ENCODE measurements at places on chromosomes 6 and 20.

DNA sequence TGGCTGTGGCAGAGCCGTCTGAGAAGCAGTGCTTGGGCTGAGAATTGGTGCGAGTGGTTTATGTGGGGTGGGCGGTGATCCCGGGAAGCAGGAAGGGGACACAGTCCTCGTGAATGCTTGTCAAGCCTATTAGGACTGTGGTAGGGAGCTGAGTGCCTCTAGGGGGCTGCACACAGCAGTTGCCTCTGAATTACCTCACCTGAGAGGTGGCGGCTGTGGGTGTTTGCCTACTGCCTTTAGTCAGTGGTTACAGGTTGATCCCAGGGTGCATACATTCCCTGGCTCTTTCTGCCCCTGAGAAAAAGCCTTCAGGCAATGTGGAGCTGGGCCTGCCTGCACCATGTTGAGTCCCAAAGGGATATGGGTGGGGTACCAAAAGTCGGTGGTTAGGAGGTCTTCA is 5.2 kb downstream of the AP5S1 start:
- no peak for DNase-seq

DNA sequence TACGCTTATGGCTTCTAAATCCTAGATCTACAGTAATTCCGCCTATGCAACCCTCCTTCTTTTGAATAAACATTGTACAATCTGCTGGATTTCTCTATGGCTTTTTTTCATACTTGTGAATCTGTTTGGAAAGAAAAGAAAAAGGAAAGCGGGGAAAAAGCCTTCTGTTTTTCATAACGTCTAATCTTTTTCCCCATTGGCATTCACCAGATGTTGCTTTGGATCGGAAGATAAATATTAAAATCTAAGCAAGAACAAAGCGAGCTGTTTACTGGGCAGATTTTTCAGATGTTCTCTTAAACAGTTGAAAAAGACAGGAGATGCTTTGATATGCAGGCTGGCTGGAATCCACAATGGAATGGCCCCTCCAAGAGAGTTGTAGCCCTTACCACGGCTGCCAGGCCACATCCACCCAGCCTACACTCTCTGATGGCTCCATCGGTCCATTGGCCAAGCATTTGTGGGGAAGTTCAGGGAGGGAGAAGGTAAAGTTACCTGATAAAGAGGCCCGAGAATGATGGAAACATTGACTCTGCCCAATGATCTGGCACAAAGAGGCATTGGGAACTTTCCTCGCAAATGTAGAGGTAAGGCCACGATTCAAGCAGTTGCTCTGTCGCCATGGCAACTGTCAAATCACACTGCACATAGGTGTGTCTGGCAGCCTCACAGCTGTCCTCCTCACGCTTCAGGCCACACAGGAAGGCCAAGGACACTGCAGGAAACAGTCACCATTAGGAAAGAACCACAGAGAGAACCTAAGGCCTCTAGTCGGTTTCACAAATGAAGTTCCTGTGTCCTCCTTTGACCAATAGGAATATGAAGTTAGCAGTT is 70.3 kb downstream of the PKHD1 start:
- DNase-seq, result no peak

GRCh38 chr6:13445744-13446115 is 41.7 kb downstream of the GFOD1 start:
- DNase-seq, result no peak

DNA sequence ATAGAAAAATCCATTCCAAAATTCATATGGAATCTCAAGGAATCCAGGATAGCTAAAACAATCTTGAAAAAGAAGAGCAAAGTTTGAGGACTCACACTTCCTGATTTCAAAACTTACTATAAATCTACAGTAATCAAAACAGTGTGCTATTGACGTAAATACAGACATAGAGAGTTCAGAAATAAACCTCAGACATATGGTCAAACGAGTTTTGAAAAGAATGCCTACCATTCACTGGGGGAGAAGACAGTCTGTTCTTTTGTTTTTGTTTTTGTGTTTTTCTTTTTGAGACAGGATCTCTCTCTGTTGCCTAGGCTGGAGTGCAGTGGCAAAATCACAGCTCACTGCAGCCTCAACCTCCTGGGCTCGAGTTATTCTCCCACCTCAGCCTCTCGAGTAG is 25.3 kb upstream of the PROKR2 start:
- no peak for DNase-seq

- DNase-seq, result no peak
These were observed 184.4 kb downstream of the GJA10 start for GRCh38 chr6:90078513-90079289.

GRCh38 chr6:3813150-3813780 is 35.9 kb upstream of the FAM50B start:
- DNase-seq, result no peak

DNA sequence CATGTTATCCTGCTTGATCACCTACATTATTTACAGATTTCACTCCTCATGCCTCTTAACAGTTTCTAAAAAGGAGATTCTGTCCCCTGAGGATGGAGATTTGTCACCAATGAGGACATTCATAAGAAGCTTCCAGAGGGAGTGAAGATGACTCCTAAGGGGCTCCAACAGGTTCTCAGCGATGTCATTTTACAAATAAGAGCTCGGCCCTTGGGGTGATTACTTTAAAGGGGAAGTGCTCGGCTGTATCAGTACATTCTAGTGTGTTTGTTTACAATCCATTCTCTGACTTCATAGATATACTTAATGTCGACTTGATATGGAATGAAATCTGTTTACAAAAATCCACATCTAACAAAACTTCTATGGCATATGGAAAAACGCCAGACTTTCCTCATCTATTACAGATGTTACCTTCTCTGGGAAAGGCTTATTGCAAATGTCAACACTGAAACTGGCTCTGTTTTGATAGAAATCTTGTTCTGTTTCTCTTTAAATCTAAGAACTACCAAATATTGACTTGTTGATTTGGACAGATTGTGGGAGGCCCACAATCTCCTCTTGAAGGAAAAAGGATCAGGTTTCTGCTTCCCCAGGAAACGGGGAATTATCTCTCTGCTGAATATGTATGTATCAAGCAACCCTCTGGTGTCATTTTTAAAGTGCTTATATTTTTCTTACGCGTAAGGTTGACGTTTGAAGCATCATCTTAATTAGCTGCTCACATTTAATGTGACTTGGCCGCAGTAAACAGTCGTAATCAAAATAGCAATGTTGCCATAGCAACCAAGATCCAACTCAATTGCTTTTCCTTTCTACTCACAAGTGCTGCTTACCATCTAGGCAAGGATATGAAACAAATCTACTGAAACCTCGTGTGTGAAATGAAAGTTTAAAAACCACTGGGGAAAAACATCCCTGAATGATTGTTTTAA is 95.7 kb downstream of the SHLD1 start:
- DNase-seq, result no peak

DNA sequence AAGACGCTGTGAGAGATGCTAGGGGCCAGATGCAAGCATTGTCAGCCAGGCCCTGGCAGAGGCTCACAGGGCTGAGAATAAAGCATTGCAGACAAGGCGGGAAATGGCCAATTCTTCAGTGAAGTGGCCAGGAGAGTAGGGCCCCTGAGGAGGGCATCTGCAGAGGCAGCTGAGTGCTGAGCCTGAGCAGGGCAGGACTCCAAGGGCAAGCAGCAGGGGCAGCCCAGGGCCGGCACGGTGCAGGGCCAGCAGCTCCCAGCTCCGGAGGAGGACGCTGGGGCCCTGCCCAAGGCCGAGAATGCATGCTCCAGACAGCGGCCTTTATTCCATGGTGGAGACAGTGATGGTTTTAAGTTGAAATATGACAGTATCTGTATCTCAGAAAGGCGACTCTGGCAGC is 305.5 kb downstream of the FOXC1 start:
- DNase-seq, result no peak

DNA sequence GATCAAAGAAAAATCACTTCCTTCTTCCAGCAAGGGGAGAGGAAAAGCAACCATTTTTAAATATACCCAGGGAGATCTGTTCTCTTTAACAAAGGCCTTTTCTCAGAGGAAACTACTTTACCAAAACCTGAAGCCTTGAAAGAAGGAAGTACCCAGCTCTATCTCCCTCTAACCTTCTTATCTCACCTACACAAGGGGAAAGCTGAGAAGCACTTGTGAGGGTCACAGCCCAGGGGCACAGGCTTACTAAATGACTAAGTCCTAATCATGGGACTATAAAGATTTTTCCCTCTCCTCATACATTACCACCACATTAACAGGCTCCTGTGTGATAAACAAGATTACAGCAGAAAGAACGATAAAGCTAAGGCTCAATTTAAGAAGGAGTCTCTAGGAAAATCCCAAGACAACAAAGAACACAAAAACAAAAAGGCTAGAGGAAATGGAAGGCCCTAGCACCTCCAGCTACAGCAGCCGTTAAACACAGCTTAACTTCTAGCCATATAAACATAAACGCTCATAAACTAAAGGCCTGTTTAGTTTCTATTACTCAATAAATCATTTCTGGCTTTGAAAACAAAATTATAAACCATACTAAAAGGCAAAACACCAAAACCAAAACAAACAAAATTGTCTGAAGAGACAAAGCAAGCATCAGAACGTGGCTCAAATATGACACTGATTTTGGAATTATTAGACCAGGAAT is 284.9 kb upstream of the ECI2 start:
- no peak for DNase-seq

DNA sequence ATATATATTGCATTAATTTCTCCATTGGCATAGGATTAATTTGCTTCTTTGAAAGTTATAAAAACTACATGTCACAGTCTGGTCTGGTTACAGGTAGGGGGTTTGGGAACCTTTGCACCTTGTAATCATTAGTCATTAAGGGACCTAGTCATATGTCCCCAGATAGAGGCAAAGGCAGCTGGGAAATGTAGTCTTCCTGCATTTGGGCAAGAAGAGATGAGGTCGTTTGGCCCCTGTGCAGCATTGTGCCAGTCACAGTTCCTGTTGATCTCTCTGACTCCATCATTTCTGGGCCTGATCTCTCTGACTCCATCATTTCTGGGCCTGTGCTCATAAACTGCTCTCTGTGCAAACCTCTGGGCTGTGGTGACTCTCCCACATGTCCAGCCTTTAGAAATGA is 73.2 kb downstream of the BCKDHB start:
- no peak for DNase-seq

DNA sequence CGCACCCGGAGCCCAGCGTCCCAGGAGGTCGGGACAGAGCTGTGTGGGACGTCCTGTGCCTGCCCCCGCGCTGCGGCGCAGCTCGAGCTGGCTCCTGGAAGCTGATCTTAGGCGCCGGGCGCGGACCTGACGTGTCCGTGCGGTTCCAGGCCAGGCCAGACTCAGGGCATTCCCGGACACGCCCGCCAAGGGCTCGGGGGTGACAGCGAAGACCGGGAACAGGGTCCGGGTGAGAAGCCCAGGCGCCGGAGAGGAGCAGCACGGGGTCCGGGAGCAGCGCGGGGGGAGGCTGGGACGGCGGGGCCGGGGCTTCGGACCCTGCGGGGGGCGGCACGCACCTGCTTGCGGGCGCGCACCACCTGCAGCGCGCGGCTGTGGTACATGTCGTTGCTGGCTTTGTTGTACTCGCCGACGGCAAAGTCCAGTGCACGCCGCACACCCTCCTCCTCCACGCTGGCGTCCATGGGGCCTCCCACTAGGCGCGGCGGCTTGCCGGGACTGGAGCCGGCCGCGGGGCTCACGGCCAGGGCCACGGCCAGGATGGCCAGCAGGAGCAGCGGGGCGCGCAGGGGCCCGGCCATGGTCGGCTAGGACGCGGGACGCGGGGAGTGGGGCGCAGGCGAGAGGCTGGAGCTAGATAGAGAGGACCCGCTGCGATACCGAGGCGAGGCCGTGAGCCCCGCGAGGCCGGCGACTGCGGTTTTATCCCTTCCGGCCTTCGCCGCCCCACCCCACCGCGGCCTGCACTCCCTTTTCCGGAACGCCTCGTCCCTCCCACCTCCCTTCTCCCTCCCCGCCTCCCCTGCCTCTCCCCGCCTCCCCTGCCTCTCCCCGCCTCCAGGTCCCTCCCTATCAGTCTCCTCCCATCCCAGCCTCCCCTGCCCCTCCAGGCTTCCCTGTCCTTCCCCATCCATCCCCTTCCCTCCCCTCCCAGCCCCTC is at the start of gene CST3:
CST3 (minus strand) TSS at position 674 of the 940 bp plus-strand sequence; CDS start at position 581, 93 bp downstream.
- peak; percentile 71 for DNase-seq

DNA sequence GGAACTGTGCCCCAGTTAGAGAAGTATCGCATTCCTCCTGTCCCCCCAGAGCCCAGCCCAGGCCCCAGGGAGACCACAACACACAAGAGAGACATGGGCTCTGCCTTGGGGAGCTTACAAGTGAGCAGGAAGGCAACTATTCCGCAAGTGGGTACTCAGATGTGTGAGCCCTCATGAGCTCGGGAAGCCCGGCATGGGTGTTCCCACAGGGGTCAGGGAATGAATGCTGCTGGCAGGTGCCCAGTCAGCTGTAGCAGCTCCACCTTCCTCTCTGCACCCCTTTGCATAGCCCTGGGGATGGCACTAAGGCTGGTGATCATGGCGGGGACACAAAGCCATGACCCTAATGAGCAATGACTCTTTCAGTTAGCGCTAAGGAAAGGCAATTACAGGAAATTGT is 194.1 kb downstream of the SYNDIG1 start:
- DNase-seq, result no peak

- DNase-seq, result no peak
These were observed 584.9 kb upstream of the EYS start for GRCh38 chr6:66291905-66292304.
